ENCODE measurements at places on chromosomes 16 and 17. TPM values are rescaled to one million over a fixed set of nuclear protein-coding genes. Genes with fewer than 3 reads are reported as not detected.
A peak's percentile ranks its signal among the peaks of the same experiment; 100 is the strongest.

DNA sequence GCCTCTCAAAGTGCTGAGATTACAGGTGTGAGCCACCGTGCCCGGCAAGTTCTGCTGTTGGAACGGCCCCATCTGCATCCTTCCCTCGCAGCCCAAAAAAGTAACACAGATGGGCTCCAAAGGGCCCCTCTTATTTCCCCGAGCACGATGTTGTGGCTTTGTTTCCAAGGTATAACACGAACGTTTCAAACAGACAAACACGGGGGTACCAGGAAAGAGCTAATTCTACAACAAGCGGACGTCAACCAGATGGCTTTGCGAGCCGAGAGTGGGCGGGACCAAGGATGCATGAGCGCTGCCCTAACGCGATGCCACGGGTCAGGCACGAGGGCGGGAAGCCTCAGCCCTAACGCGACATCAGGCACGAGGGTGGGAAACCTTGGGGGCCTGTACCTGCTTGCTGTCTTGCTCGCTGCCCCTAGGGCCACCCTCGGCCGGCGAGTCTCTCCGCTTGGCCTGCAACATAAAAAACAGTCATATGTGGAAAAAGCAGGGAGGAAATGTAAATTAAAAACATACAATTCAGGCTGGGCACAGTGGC lies 24.2 kb downstream of the UNKL start:
- no peak for DNase-seq

DNA sequence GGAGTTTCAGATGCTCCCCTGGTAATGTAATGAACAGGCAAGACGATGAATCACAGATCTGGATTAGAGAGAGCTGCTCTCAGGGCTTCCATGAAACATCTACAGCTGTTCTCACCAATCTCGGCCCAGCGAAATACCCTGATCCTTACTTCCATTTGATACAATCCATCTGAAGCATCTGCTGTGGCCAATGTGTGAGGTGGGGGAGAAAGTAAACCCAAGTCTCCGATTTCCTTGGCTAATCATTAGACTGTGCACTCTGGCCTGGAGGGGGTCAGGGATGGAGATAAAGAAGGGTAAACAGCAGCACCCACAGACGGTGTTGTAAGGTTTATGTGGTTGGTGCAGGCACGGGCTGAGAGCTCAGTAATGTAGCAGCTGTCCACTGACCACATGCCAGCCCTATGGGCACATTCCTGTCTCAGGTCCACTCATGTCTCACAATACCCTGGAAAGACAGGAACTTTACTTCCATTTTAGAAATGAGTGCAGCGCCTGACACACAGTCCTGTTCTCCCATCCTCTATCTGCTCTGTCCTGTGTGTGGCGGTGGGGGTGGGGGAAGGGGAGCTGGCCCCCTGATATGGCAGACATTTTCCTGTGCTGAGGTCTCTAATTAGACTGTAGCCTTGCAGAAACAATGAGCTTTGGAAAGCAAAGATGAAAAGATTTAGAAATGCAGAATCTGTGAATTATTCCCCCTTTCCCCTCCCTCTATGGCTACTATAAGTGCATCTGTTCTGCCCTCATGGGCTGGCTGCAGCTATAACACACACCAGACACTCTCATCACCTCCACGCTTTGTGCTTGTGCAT lies 48.3 kb upstream of the ERN1 start:
- DNase-seq, result no peak

The CDC6 gene
- 2.5 TPM for polyA plus RNA-seq

DNA sequence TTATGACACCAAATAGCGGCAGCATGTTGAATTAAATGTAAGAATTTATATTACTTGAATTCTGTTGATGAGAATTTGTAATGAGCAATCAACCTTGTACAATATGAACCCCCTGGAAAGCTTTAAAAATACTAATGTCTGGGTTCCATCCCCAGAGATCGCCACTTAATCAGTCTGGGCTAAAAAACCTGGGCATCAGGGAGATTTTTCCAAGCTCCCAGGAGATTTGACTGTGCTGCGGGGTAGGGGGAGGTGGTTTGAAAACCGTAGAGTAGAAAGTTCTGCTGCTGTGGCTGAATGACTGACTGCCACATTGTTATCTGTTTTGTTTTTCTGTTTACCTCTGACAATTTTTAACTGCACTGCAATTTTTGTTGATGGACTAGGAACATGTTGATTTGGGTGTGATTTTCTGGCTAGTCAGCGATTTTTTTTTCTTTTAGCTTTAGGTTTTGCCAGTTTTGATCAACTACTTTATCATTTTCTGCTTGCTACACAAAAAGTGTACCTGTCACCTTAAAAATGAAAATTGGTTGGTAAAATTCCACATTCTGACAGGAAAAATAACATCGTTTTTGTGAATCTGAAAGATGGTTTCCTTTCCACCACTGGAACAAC lies 79.3 kb downstream of the PCTP start:
- no peak for DNase-seq

DNA sequence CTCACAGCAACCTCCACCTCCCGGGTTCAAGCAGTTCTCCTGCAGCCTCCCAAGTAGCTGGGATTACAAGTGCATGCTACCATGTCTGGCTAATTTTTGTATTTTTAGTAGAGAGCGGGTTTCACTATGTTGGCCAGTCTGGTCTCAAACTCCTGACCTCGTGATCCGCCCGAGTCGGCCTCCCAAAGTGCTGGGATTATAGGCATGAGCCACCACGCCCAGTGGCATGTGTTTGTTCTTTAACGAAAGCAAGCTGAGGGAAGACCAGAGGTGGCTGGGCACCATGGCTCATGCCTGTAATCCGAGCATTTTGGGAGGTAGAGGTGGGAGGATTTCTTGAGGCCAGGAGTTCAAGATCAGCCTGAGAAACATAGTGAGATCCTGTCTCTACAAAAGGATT lies 18.1 kb downstream of the TNFRSF13B start:
- no peak for DNase-seq

DNA sequence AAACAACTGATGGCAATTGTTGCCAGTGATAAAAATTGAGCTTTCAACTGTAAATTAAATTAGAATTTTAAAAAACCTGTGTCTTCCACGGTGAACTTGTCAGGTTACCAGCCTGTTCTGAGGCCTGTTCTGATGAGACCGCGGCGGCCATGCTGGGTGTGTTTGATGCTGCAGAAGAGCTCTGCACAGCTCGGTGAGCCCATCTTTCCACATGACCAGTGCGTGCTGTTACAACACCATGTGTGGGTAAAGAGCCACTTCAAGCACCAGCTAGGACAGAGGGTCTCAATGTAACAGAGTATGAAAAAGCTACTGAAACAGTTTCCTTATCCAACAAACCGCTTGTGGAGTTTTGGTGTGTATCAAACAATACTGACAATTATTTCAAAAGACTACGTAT lies 48.5 kb downstream of the RPTOR start:
- DNase-seq, result no peak

DNA sequence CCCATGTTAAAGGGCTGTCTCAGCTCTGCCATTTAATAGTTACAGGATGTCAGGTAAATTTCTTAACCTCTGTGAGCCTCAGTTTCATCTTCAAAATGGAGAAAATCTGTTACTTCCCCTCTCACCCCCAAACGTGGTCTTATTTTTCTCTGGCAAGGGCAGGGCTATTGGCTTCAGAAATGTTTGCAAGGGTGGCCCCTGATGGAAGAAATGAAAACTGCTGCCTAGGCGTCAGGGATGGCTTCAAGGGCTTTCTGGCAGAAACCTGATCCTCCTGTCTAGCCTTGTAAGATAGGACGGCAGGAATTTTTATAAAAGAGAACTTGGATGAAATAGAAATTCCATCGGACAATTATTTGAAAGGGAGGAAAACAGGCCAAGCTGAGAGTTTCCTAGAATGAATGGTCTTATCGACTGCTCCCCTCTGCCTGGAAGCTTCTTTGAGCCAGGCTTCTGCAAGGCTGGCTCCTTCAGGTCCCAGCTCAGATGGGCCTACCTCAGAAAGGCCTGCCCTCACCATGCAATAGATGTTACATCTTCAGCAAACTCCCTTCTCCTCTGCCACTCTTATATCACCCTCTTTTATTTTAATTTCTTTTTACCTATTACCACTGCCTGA lies 43.0 kb upstream of the TANGO6 start:
- peak; percentile 61 for DNase-seq

- no peak for DNase-seq
Measured at GRCh38 chr16:89506791-89507191, 1.4 kb upstream of the SPG7 start.

The HLF gene
- 0.31 TPM for polyA plus RNA-seq

GRCh38 chr17:4309897-4310296 lies 46.1 kb upstream of the ANKFY1 start:
- no peak for DNase-seq

DNA sequence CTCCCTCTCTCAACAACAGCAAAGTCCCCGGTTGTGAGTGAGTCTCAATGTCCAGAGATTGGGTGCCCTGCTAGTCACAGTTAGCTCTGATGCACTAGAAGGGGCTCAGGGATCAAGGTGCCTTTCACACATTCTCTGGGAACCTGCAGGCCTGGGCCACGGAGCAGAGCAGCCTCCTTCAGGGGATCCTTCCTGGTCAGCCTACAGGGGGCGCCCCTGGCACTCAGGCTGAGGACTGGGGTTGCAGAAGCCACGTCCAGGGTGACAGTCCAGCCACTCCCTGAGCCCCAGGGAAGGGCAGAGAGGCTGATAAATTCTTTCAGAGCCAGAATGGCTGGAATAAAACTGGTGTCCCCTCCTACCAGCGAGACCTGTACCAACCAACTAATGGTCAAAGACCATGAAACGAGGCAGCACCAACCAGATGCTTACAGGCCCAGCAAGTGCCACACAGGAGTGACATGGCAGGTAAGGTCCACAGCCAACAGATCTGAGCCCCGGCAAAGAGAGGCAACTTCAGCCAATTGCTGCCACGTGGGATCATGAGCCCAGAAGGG lies 43.5 kb downstream of the ST3GAL2 start:
- peak; percentile 89 for DNase-seq

DNA sequence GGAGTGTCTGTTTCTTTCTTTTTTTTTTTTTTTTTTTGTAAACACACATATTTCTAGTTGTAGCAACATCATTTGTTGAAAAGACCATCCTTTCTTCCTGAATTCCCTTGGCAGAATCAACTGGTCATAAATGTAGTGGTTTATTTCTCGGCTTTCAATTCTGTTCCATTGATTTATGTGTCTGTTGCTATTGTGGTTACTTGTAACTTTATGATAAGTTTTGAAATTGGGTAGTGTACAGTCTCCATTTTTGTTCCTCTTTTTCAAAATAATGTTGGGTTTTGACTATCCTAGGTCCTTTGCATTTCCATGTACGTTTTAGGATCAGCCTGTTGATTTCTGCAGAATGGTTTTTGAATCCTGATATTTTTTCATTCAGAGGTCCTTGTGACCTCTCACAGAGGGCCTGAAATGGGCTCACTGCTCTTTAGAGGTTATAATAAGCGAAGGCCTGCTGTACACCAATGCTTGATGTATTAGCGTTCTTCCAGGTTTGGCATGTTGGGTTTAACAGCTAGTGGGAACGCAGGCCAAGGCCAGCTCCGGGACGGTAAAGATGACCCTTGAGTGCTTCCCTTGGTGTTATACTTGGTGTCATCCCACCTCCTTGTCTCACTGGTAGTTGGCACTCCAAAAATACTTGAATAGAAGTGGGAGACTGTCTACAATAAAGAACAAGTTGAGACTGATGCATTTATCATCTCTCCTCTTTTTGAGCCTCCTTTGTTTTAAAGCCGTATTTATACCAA lies 43.8 kb downstream of the ZNRF1 start:
- no peak for DNase-seq

- DNase-seq, result no peak
Measured at GRCh38 chr16:49523435-49524159, 150.0 kb downstream of the C16orf78 start.

- no peak for DNase-seq
Measured at GRCh38 chr16:11901091-11901490, 14.7 kb downstream of the GSPT1 start.

DNA sequence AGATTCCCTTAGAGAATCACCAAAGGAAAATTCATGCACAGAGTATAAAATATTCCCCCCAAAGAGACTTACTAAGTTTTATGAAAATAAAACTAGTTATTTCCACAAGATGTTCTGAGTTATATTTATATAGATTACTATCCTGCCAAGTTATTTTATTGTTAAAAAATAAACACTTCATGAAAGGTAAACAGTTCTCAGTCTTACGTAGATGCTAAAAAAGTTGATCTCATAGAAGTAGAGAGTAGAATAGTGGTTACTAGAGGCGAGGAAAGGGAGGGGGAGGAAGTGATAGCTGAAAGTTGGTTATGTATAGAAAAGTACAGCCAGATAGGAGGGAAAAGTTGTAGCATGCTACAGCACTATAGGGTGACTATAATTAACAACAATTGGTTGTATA lies 65.2 kb downstream of the USP32 start:
- DNase-seq, result no peak

- DNase-seq, result no peak
Measured at GRCh38 chr17:6166492-6167179, 96.5 kb downstream of the WSCD1 start.

The JPH3 gene
- polyA plus RNA-seq, result not detected

DNA sequence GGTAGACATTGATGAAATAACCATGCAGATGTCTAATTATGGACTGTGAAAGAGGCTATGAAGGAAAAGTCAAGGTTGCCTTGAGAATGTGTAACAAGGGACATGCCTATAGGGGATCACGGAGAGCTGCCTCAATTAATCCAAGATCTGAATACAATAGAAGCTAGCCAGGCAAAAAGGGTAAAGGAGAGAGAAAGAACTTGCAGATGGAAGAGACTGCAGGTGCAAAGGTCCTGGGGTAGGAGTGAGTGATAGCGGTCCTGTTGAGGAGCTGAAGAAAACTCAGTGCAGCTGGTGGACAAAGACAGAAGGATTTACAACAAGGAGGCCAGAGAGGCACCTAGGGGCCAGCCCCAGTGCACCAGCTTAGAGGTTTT lies 15.9 kb upstream of the TNS4 start:
- DNase-seq, result no peak

All from small intestine (tissue), 16 donors.